ENCODE measurements at places on chromosomes 12 and 14.

DNA sequence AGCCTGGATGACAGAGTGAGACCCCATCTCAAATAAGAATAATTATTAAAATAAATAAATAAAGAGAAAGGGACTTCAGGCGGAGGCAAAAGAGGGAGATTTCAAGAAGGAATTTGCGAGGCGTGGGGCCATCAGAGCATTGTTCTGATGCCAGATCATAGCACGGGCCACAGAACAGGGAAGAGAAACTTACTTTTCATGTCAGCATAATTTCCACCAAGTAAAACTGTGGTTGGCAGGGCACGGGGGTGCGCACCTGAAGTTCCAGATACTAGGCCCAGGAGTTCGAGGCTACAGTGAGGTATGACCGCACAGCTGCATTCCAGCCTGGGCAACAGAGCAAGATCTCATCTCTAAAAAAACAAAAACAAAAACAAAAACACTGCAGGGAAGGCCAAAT lies 11.0 kb upstream of the PLBD1 start:
- DNase-seq = no peak

GRCh38 chr14:102930138-102930752 lies 7.8 kb downstream of the AMN start:
- no peak for DNase-seq

GRCh38 chr14:71554959-71555612 lies 377.1 kb upstream of the RGS6 start:
- no peak for DNase-seq

GRCh38 chr12:45663455-45663854 lies 66.1 kb upstream of the ARID2 start:
- no peak for DNase-seq

DNA sequence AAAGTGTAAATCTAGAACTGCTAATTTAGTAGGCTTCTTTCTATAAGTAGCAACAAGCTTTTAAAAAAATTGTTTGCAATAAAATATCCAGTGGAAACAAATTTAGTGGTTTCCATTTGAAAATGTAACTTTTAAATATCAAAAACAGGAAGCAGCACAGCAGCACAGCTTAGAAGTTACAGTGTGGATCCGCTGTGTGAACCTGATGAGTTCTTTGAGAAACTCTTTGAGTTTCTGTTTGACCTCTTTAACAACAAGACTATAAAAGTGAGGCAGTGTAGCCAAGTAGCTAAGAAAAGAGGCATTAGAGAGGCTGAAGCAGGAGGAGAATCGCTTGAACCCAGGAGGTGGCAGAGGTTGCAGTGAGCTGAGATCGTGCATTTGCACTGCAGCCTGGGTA lies 178.3 kb downstream of the NAV3 start:
- DNase-seq = no peak

GRCh38 chr12:19402743-19403431 lies 36.4 kb upstream of the AEBP2 start:
- no peak for DNase-seq

- DNase-seq = no peak
These were observed 21.7 kb upstream of the PPM1A start for GRCh38 chr14:60227291-60227690.

- no peak for DNase-seq
These were observed 86.2 kb upstream of the VASH1 start for GRCh38 chr14:76675046-76675445.

DNA sequence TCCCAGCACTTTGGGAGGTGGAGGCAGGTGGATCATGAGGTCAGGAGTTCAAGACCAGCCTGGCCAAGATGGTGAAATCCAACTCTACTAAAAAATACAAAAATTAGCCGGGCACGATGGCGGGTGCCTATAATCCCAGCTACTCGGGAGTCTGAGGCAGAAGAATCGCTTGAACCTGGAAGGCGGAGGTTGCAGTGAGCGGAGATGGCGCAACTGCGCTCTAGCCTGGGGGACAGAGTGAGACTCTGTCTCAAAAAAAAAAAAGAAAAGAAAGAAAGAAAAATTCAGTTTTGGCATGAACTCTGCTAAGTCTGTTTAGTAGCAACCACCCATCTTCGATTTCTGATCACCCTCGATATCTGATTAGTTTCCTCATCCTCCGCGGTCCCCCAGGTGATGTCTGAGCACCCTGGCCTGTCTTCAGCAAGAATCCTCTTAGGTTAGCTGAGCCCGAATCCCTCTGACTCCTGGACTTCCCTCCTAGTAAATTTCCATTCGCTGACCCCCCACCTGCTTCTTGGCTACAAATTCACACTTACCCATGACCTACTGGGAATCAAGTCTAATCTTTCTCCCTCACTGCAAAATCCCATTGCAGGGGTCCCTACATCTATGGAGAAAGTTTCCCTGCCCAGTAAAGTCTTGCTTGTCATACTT lies 879 bp upstream of the HSPB8 start:
- DNase-seq = no peak

DNA sequence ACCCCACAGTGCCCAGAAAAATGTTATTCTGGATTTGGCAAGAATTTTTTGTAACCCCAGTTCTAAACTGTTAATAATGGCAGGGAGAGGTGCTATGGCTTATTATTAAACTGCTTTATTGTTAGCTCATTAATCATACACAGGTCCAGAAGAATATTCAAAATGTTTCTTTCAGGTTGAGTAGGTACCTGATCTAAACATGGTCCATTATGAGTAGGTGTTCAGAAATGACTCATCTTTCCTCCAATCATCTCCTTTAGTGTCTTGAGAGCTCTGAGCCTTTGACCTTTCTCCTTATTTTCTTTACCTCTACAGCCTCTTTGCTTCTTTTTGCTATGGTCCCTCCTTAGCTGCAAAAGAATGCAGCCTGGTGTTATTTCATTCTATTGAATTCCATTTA lies 211.0 kb upstream of the GARIN6 start:
- DNase-seq = no peak

- no peak for DNase-seq
These were observed 28.7 kb downstream of the SMUG1 start for GRCh38 chr12:54160089-54160488.

- DNase-seq = no peak
These were observed 25.7 kb downstream of the PYM1 start for GRCh38 chr12:55901881-55902490.

DNA sequence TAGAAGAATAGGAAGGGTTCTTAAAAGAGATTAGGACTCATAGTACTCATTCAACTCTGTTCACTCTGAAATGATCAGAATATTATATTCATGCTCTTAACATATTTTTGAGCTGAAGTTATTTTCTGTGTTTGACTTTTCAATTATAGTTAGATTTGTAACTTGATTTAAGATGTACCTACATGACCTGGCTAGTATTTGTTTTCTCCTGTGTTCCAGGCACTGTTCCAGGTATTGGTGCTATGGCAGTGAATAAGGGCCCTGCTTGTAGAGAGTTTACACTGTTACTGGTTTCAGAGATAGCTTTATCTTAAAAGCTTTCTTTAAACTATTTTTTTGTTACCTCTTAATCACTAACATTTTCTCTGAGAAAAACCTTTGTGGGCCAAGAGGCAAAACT lies 19.1 kb upstream of the SLC17A8 start:
- DNase-seq = no peak

DNA sequence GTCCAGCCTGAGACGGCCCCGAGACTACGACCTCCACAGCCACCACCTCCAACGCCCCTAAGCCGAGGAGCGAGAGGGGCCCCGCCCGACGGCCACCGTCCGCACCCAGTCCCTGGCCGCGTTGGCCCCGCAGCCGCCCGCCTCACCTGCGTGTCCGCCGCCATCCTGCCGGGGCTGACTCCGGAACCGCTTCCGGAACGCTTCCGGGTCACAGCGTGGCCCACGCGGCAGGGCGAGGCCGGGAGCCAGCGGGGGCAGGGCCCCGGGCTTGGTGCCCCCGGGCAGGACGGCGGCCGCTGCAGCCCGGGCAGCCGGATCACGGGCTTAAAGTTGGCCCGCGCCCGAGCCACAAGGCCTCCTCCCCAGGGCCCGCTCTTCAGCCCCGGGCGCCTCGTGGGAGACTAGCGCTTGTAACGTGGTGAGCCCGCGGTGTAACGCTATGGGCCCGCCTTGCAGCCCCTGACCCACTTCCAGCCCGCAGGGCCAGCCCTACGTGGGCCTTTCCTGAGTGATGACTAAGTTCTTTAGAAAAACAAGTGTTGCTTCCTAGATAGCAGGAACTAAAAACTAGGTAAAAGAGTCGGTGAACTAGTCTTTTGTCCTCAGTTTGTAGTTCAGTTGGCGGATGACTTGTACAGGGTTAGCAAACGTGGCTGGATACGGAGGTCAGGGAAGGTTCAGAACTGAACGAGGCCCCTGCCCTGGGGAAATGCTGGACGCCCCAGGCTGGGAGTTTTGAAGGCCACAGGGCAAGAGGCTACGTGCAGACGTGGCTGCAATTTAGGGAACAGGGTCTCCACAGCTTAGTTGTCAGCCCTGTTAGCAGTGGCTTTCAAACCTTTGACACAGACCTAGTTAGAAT lies at the start of gene GCN1:
TSS of gene GCN1 (minus strand) at position 182 of the 862 bp plus-strand sequence. CDS start at position 164, 18 bp downstream.
- DNase-seq = peak; percentile 81

GRCh38 chr12:89514751-89515150 lies 9.8 kb downstream of the GALNT4 start:
- no peak for DNase-seq

GRCh38 chr14:91371011-91371989 lies 46.3 kb downstream of the CCDC88C start:
- DNase-seq = no peak

DNA sequence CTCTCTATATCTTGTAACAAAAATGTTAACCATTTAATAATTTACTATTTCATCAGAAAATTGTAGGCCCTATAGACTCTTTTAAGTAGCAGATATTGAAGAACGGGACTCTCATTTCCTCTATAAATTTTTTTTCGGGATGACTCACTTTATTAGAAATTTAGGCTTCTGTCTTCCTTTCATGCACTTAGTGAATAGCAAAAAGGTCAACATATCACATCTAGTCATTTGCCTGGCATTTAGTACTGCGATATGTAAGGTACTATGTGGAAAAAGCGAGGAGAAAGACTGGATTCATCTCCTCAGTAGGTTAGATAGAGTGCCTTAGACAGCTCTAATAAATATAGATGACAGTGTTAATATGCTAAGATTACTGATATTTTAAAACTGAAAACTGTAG lies 166.3 kb upstream of the PTPRQ start:
- no peak for DNase-seq

GRCh38 chr12:118641249-118641648 lies 264.9 kb downstream of the SUDS3 start:
- DNase-seq = no peak

DNA sequence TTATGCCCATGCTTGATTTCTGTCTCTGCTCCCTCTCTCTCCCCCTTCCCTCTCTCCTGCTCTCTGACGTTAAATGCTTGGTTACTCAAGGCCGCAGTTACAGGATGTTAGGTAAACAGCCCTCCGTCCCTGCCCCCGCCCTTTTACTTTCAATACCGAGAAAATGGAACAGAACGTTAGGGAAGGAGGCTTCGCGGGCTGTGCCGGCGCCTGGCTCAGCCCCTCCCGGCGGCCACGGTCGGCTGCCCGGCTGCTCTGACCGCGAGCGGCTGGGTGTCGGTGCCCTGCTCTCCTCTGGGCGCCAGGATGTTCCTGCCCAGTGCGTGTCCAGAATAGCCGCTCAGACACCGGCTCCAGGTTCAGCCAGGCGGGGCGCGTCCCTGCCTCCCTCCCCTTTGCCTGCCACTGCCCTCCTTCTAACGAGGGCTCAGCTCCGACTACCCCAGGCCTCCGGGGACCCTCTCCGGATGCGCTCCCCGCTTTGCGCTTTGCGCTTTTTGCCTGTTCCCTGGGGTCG lies 166.1 kb downstream of the ADCK1 start:
- DNase-seq = peak; percentile 16

DNA sequence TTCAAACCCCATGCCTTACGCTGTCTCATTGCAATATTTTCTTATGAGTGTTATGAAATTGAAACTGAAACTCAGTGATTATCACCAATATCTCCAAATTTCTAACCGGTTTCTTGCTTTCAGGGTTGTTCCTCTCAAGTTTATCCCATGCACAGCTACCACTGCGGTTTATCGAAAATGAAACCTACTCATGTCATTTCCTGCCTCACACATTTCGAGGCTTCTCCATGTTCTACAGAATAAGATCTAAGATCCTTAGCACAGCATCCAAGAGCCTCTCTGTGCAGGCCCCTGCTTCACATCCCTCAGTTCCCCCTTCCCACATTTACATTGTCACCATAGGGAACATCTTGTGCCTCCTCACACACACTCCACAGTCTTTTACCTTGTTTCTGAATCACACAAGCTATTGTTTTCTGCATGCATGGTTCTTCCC lies 45.5 kb upstream of the FAR2 start:
- no peak for DNase-seq

DNA sequence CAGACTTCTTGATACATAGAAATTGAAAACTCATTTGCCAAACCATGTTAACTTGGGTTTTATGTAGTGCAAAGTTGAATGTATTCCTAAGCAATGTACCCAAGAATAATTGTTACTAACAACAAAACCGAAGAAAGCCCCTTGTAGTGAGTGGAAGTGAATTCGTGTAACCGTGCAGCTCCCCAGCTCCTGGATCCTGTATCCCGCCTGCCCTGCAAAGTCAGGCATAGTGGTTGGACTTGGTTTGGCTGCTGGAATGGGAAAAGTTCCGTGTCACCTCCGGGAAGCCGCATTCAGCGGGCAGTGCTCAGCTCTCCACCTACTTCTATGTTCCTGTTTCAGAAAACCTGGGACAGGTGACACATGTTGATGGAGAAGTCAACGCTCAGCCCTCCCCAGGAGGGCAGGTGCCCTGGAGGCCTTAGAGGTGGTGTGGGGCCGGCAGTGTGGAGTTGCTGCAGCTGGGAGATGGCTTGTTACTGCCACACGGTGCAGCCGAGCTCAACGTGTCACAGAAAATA lies 29.2 kb upstream of the C14orf180 start:
- DNase-seq = no peak

DNA sequence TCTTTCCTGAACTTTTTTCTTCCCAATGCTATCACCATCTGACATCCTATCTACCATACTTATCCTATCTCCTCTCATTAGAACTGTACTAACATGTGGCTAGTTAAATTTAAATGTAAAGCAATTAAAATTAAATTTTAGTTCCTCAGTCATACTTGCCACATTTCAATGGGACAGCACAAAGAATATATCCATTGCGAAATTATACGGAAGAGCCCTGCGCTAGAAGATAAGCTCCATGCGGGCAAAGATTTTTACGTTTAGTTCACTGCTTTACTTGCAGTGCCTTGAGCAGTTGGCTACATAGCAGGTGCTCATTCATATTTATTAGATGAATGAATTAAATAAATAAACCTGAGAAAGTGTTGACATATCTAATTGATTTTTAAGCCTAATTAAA lies 33.1 kb downstream of the SEC23A start:
- no peak for DNase-seq

- DNase-seq = no peak
These were observed 17.1 kb upstream of the VDR start for GRCh38 chr12:47921907-47922306.

DNA sequence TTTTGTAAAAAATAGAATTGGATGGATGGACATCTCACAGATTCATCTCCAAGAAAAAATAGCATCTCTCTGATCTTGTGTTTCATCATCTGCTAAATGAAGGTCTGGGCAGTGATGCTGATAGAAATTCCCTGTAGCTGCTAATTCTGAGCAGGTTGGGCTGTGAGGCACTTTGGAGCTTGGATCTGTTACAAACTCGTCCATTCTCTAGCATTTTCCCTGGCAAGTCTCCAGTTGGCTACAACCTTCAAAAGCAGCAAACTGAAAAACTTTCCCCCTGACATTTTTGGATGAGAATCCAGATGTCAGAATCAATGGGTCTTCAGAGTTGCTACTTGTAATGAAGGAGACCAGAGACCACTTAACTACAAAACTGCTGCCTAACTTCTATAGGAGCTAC lies 72.7 kb downstream of the TPH2 start:
- DNase-seq = peak; percentile 34
